ENCODE measurements at places on chromosomes 13 and 19.

DNA sequence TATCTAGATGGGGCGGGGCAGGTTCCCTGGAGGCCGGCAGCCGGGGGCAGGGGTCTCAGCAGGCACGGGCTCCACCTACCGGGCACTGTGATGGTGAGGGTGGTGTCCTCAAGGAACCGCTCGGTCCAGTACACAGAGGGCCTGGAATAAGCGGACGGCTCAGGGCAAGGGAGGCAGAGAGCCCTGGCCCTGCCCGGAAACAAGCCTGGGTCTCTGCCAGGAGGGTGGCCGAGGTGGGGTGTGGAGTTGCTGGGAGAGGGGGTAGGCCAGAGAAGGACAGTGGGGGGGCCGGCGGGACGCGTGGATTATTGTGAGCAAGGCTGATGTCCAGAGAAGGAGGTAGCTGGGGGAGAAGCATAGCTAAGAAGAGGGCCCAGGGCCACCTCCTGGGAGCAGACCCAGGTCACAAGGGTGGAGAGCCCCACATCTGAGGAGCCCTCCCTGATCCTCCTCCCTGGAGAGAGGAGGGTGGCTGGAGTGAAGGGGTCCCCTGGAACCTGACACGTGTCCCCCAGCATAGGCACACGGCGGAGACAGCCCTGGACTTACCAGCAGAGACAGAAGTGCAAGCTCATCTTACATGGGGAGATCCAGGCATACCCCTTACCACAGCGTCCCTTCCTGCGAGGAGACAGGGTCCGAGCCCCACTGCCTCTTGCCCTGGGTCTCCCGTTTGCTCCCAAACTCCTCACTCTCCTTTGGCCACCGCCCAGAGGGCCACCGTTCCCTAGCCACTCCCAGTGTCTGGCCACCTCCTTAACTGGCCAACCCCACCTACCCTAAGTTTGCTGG, 29.0 kb upstream of the MIER2 start:
- no peak for DNase-seq

- DNase-seq: peak; percentile 37
Observed at GRCh38 chr13:99614465-99614885, 113.2 kb downstream of the TM9SF2 start.

DNA sequence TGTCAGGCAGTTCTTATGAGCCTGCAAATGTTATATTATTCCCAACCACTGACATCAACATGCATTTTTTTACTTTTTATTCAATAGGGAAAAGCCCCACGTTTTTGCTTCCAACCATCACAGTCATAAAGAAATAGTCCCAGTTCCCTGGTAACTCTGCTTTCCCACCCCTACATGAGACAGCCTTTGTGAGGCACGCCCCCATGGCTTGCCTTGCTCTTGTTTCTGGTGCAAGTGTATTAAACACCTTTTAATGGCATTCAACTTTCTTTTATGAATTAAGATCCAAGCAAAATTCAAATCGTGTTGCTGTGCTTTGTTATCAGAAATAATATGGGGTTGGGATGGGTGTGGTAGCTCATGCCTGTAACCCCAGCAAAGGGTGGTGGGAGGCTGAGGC, 54.2 kb upstream of the ZNF429 start:
- DNase-seq: no peak

- DNase-seq: no peak
Observed at GRCh38 chr13:42600943-42601342, 27.0 kb downstream of the TNFSF11 start.

DNA sequence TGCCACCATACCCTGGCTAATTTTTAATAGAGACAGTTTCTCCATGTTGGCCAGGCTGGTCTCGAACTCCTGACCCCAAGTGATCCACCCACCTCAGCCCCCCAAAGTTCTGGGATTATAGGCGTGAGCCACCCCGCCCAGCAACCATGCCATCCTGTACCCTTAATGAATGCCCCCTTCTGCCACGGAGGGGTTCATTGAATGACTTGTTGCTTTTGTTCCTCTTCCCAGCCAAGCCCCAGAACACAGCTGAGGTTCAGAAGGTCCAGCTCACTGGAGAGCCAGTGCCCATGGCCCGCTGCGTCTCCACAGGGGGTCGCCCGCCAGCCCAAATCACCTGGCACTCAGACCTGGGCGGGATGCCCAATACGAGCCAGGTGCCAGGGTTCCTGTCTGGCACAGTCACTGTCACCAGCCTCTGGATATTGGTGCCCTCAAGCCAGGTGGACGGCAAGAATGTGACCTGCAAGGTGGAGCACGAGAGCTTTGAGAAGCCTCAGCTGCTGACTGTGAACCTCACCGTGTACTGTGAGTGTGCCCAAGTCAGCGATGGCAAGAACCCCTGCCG, 6.0 kb downstream of the PVR start:
- DNase-seq: no peak

GRCh38 chr13:44352671-44353070, 21.0 kb upstream of the SERP2 start:
- DNase-seq: no peak

DNA sequence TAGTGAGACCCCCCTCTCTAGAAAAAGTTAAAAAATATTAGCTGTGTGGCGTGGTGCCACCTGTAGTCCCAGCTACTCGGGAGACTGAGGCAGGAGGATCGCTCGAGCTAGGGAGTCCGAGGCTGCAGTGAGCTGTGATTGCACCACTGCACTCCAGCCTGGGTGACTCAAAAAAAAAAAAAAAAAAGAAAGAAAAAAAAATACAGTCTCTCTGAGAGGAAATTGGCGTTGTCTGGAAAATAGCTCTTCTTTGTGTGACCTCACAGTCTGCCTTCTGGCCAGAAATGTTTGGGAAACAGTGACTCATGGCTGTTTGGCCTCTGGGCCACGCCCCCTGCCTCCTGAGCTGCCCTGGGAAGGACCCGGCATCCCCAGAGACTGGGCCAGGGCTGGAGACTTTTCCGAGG, 10.7 kb downstream of the MARCHF2 start:
- DNase-seq: peak; percentile 42

GRCh38 chr13:113651511-113652403, 6.2 kb downstream of the ATP4B start:
- DNase-seq: no peak

GRCh38 chr13:23703246-23703860, 133.1 kb downstream of the TNFRSF19 start:
- DNase-seq: no peak

DNA sequence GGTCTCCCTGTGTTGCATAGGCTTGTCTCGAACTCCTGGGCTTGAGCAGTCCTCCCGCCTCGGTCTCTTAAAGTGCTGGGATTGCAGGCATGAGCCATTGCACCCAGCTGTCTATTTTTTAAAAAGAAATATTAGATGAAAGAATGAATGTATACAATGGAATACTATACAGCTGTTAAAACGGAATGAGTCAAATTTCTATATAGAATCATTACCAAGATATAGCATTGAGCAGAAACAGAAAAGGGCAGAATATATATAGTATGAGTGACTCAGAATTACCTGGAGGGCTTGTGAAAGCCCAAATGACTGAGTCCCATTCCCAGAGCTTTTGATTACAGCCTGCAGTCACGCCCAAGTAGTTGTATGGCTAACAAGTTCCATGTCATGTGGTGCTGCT, 4.4 kb downstream of the DACT3 start:
- no peak for DNase-seq

DNA sequence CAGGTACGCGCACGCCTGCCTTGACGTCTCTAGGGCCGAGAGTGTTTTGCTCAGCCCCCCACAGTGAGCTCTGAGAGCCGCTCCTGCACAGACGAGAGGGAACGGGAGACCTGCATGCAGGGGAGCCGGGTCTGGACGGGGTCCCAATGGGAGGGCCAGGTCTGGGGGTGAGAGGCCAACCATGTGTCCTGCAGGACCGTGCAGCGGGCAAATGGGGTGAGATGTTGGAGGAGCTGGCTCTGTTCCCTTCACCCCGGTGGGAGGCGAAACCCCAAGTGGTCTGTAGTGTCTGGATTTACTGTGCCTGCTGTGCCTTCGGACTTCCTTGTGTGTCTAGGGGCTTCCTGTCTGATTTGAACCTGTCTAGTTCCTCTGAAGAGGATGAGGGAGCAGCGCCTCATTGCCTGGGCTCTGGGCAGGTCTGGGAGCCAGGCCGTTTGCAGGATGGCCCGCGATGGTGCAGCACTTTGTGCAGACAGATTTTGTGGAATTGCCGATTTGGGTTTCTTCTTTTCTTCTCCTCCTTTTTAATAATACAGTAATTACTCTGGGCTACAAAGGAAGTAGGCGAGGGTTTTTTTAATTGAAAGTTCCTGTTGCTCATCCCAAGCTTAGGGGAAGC, 2.1 kb downstream of the CSNK1G2 start:
- DNase-seq: peak; percentile 43

DNA sequence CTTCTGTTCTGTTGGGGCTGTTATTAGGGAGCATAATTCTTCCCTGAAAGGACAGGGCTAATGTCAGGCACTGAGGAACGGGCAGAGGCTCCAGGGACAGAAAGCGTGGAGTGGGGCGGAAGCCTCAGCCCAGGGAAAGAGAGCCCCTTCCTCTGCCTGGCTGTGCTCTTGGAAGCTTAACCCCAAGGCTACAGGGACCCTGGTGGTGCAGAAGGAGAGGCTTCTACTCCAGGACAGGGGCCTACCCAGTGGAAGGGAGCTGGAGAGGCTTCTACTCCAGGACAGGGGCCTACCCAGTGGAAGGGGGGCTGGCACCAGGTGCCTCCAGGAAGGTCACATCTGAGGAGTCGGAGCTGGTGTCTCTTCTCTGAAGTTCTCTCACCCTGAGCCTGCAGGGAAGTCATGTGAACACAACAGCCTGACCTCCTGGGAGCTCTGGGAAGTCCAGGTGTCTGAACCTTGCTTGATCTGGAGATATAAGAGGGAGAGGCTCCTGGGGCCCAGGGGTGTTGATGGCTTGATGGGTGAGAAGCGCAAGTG, 159.5 kb upstream of the SOX1 start:
- DNase-seq: no peak

DNA sequence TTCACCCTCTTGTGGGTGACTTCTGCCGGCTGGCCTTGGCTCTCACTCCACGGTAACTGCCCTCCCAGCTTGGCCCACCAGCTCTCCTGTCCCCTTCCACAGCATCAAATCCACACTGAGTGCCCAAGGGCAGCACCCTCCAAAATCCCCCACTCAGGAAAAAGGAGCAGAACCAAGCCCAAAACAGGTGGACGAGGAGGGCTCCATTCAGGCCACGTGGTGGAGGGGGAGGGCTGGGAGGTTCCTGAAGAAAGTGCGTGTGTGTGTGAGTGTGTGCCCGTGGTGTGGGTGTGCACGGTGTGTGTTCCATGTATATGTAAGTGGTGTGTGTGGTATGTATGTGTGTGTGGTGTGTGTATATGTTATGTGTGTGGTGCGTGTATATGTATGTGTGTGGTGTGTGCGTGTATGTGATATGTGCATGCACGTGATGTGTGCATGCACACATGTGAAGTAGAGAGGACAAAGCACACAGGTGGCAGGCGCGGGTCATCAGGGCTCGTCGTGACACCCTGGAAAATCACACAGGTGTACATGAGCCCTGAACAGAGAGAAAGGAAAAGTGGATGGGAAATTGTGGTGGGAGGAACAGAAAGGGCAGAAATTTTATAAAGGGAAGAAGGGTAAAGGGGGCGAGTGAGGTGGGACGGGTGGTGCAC, 76.9 kb downstream of the COL4A1 start:
- no peak for DNase-seq

- no peak for DNase-seq
Observed at GRCh38 chr13:23725922-23726321, 155.7 kb downstream of the TNFRSF19 start.

GRCh38 chr13:107203146-107203847, 635.4 kb upstream of the ARGLU1 start:
- DNase-seq: no peak
